ENCODE measurements at places on chromosomes 2 and 18.
A peak's percentile ranks its signal among the peaks of the same experiment; 100 is the strongest.

DNA sequence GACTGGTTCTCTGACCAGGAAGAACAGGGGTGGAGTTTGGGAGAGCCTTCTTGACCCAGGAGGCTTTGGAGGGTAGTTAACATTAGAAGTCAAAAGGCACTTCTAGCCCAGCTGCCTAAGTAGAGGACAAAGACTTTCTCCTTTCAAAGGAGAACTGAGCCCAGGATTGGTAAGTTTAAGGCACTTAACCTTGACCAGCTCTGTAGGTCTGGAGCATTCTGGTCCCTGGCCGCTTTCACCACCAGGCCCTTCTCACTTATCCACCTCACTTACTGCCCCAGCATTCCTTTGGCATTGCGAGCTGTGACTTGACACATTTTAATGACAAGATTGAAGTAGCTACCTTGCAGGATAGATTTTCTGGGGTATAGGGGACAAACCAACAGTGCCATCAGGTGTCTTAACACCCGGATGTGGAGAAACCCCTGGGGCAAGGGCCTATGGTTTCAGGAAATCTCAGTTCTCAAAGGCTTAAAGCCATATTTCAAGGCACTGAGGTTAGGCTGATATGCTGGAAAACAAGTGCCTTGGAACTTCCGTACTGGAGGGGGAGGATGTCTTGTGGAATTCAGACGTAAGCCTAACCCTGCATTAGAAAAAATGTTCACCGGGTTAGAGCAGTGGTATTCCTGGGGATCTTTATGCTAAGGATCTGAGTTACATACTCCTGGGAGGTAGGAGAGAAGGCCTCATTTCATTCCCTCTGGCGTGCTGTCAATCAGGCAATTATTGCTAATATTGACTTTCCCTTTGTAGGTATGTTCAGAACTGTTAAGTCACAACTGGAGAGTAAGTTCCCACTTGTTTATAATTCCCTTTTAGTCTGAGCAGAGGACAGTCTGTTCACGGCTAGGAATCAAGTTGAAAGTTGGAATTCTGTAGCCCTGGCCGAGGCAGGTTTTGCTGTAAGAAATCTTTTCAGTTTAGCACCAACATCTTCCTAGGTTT, 4.3 kb downstream of the C2orf68 start:
- DNase-seq, result no peak

- DNase-seq, result no peak
Measured at GRCh38 chr2:36456227-36457175, 100.9 kb downstream of the CRIM1 start.

GRCh38 chr2:241868661-241869081, 858 bp upstream of the RTP5 start:
- peak; percentile 59 for DNase-seq

- no peak for DNase-seq
Measured at GRCh38 chr2:12199491-12200211, 453.2 kb downstream of the LPIN1 start.

DNA sequence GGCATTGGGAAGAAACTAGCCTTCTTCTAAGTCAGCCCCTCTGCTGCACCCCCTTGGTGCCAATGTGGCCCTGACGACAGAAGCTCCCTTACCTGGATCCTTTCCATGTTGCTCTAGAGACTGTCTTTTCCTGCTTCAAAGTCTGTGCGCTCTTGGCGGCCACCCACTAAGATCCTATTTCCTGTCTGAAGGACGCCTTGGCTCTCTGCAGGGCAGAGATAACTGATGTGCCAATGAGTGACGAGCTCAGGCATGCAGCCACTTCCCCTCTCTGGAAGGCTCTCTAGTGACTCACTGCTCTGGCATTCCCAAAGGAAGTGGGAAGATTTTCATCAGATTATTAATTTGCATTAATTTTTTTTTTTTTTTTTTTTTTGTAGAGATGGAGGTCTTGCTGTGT, 273.5 kb downstream of the CDH20 start:
- no peak for DNase-seq

GRCh38 chr2:177930916-177931315, 141.7 kb downstream of the PDE11A start:
- no peak for DNase-seq

- DNase-seq, result no peak
Measured at GRCh38 chr2:70381235-70381634, 79.4 kb upstream of the FAM136A start.

- DNase-seq, result no peak
Measured at GRCh38 chr18:31244771-31245394, 73.1 kb upstream of the DSG1 start.

- DNase-seq, result no peak
Measured at GRCh38 chr2:54945391-54946219, 104.6 kb downstream of the RTN4 start.

DNA sequence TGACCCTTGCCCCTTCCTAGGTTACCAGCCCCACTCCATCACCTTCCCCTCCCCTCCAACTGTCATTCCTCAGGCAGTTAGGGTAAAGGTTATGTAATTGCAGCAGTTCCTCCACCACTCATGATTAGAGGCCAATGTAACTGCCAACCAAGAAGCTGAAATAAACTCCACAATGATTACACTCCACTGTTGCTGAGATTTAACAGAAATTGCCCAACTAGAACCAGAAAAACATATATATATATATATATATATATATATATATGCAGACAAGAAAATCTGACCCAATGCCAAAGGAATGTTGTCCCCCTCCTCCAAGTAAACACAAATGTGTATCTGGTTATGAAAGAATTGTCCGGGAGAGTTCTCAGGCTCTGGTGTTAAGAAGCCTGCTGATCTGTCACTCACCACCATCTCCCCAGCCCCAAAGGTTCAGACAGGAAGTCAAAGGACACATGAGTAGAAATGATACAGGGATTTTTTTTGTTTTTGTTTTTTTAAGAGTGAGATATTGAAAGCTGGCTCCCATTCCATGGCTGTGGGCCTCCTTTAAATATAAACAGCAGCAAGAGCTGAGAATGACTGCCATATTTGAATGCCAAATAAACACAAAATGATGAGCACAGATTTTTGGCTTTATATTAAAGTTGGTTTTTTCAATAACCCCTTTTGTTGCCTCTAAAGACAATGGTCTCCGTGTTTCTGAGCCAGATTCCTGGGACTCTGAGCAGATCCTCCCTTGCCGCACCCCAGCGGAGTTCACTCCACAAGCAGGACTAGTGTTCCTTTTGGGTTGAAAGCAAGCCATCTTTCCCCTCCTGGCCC, 127.2 kb upstream of the MAPRE2 start:
- DNase-seq, result no peak

- peak; percentile 40 for DNase-seq
Measured at GRCh38 chr18:79411614-79412526, 16.1 kb downstream of the NFATC1 start.

GRCh38 chr2:152432206-152432653, 97.3 kb downstream of the FMNL2 start:
- peak; percentile 60 for DNase-seq

DNA sequence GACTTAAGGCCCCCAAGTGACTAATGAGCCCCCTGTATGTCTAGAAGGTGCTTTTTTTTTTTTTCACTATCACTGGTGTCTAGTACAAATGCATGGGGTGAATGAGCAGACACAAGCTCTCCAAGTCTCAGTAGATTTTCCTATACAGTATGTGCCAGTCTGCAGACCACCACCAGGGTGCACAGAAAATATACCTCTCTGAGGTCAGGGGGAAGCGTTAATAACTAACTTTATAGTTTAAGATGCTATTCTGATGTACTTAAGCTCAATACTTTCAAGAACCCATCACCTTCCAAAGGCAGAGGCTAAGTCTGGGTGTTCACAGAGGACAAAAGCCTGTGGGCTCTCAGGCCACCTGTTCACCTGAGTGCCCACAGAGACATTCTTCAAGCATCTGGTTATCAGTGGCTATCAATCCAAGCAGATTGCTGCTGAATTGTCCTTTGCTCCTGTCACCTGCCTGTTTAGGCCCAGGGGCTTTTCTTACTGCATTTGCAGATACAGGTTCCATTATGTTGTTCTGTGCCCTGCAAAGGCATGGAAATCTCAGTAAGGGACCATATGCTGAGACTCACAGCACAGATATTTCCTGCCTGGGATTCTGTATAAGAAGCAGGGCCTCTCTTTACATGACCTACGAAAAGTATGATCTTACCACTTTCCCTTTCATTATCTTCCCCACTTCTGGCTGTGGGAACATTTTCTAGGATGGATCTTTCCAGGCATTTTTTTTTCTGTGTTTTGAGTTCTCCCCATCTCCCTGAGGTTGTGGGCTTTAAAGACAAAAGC, 534.6 kb downstream of the TNS1 start:
- no peak for DNase-seq

- no peak for DNase-seq
Measured at GRCh38 chr2:189258616-189259365, 79.2 kb upstream of the COL5A2 start.

DNA sequence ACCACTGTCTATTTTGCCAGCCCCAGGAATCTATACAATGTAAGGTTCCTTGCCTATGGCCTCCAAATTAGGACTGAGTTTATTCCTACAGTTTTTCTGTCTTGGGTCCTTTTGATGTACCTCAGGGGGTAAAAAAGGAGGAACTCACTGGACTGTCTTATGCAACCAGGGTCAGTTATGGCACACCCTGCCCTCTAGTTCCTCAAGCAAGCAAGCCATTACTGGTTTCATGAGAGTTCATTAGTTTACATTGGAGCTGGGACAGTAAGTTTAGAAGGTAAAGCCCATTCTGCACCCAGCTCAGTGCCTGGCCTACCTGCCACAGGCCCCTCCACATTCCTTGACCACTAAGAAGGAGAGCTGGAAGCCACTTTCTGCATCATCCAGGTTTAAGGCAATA, 68.7 kb upstream of the WIPF1 start:
- no peak for DNase-seq

DNA sequence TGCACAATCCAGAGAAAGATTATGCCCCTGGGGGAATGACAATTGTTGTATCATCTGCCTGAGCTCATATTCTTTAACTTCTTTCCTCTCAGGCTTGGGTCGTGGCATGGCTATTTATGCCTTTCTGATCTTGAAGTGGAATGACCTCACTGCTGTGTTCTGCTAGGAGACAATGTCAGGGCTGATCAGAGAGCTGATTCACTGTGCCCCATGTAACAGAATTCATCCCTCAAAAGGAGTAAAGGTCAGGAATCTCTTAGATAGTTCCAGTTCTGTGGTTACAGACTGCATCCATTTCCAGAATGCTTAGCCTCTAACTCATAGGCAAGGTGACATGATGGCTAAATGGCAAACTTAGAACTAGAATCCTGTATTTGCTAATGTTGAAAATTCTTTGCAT, 511.7 kb upstream of the CNTNAP5 start:
- DNase-seq, result no peak

DNA sequence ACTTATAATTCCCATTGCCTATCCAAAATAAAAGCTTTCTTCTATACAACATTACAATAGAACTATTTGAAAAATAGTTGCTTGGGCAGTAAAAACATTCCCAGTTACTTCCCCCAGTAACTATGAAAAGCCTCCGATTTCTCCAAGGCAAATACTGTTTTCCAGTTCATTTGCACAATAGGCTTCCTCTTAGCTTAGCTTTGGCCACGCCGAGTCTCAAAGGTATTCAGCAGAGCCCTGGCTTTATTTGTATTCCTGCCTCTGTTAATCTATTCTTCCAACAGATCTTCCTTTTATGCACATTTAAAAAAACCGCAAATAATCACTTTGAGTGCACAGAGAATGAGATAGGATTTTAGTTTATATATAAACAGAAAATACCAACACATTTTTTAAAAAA, 836.8 kb upstream of the VRK2 start:
- DNase-seq, result no peak

GRCh38 chr2:24469148-24469650, 21.9 kb upstream of the NCOA1 start:
- no peak for DNase-seq

DNA sequence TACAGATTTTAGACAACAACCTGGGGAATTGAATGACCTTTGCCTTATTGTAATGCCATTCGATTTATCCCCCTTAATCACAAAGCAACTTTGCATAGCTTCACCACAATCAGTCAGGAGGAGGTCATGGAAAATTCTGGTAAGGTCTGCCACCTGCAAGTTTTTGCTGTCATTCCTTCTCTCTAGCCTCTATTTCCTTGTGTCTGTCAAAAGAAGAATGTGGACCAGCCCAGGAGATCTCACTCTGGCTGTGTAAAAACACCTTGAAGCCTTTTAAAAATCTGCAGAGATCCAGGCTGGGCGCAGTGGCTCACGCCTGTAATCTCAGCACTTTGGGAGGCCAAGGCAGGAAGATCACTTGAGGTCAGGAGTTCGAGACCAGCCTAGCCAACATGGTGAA, 74.1 kb upstream of the BZW1 start:
- DNase-seq, result no peak

DNA sequence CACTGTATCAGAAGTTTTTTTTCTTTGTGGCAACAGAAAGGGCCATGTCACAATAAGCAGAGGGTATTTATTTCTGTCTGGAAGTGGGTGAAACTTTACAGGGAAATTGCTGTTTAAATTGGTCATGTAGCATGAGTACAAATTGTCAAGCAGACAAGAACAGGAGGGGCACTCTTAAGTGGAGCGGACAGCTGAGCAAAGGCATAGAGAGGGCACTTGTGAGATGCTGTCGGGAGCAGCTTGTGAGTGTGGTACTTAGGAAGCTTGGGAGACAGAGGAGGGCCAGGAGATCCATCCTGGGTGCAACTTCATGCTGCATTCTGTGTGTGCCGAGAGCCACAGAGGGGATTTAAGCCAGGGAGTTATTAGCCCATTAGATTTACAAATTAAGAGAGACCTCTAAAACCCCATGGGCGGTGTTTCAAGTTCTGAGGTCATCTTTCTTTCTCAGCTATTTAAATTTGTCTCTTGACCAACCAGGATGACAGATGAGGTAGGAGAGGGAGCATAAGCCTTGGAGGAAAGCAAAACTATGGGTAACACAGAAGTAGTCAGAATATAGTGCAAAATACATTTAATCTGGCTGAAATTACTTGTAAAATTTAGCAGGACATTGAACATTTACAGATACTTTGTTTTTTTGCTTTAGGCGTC, 30.4 kb downstream of the INPP4A start:
- no peak for DNase-seq

DNA sequence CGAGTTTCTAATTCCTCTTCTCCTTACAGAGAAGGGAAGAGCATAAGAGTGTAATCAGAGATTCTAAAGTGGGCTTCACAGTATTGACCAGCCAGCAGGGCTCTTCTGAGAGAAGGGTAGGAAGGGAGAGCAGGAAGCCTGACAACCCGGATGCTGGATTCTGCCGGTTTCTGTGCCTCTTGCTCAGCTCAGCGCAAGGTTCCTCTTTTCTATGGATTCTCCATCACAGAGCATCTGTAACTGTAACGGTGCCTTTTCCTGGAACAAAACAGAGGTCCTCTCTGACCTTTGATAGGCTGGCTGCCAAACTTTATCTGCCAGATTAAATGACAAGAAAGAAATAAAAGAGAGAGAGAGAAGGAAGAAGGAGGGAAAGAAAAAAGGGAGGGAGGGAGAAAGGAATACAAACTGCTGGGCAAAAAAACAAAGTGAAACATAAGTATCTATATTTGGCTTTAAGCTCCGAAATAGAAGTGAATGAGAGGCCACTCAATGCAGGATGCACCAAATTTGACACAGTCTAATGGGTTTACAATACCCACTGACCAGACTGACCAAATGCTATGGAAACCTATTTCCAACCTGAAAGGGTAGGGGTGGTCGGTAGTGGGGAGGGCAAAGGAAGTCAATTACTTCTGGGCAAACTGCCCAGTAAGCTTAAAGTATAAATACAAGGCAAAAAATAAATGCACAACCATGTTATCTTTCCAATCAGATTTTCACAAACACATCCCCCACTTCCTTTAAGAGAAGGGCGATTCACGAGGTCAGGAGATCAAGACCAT, 59.2 kb downstream of the PIEZO2 start:
- no peak for DNase-seq
